ENCODE measurements at places on chromosomes 4 and X.

- no peak for DNase-seq
Observed at GRCh38 chr4:185532293-185532692, 3.0 kb downstream of the PDLIM3 start.

- DNase-seq, result no peak
Observed at GRCh38 chr4:182338063-182338462, 94.9 kb downstream of the TENM3 start.

- DNase-seq, result peak; percentile 23
Observed at GRCh38 chrX:135463937-135464336, 42.2 kb downstream of the SMIM10L2A start.

GRCh38 chrX:97016106-97016505 is 132.4 kb downstream of the RPA4 start:
- no peak for DNase-seq

DNA sequence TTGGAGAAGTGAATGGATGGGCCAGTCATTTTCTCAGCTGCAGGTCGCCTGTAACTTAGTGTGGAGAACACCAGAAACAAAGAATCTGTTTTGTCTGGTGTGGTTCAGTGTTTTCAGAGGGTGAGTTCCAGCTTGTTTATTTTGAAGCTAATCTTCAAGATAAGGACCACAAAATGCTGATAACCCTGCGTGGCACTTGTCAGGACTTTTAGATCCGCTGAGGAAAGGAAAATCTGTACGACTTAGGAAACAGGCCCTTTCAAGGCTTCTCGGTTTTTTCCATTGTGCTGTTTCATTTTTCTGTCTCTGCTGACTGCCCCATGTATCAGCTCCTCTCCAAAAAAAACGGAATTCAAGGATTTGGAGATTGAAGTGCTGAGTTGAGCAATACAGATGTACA is 8.7 kb upstream of the ANAPC4 start:
- no peak for DNase-seq

- no peak for DNase-seq
Observed at GRCh38 chrX:151973851-151974335, 583 bp downstream of the GABRE start.

DNA sequence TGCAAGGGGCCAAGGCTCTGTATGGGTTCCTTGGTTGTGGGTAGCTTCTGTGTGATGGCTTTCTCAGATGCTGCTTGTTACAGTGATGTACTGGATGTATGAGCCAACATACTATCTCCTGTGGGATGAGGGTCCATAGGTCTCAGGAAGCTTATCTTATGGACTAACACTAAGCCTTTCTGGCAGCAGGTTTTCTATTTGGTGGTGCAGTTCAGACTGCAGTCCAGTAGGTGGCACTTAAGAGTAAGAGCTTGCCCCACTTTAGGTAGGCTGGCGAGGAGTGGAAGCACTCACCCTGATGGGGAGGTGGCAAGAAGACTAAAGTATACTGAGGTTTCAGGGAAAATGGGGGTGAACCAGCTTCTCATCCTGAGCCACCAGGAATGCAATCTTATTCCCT is 306.7 kb upstream of the MAOA start:
- DNase-seq, result peak; percentile 2

DNA sequence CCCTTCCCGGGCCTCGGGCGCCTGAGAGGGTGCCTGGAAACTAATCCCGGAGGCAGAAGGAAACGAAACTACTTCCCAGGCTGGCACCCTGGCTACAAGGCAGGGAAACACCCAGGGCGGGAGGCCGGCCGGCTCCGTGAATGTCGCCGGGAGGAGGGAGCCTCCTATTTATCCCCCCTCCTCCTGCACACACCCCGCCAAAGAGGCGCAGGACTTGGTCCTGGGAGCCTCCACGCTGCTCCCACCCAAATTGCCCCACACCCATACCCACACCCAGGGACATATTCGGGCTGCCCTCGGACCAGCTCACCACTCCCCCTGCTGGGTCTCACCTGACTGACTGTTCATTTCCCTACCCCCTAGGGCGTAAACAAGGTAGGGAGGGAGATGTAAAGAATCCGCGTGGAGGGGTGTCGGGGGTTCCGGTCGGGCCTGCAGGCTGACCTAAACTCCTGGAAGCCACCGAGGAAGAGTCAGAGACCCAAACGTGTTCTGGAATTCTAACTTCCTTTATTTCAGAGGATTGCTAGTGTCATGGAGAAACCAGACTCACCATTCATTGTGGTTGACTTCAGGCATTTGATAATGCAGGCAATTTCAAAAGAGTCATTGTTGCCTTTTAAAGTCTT is at the start of gene BTC:
TSS of gene BTC (minus strand) at position 142 of the 629 bp plus-strand sequence. CDS start 198 bp downstream, outside the sequence.
- no peak for DNase-seq

DNA sequence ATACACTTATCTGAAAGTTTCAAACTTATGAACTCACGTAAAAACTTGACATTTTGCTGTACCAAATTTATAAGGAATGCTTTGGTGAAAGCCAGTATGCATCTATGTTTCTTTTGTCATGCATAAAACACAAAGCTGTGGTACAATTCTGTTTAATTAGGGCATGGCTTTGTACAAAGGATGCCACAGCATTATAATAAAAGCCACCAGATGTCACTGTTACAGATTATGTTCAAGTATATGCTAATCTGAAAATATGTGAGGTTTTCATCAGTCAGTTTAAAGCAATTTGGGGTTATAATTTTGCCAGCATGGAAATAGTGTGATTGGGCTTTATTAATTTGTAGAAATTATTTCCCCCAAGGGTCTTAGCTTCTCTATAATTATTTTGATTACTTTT is 69.0 kb downstream of the ATOH1 start:
- DNase-seq, result no peak

GRCh38 chr4:7255996-7256395 is 63.7 kb downstream of the SORCS2 start:
- no peak for DNase-seq

GRCh38 chr4:112377171-112377570 is 80.0 kb downstream of the ALPK1 start:
- DNase-seq, result no peak

DNA sequence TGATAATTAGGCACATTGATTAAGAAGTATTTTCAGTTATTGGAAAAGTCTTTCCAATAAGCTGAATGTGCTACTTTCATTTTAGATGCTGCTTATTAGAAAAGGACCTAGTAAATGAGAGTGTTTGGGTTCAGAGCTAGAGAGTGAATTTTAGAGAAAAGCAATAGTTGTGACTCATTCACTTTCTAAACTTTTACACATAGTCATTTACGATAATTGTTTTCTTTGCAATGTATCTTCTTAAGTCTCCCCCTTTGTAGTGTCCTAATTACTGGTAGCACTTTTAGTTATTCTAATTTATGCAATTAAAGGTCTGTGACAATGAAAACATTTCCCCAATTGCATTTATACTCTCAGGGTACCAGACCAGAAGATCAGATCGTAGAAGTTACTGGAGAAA is 1.3 kb downstream of the IL21 start:
- no peak for DNase-seq

- no peak for DNase-seq
Observed at GRCh38 chr4:53931461-53931961, 132.9 kb downstream of the CHIC2 start.

DNA sequence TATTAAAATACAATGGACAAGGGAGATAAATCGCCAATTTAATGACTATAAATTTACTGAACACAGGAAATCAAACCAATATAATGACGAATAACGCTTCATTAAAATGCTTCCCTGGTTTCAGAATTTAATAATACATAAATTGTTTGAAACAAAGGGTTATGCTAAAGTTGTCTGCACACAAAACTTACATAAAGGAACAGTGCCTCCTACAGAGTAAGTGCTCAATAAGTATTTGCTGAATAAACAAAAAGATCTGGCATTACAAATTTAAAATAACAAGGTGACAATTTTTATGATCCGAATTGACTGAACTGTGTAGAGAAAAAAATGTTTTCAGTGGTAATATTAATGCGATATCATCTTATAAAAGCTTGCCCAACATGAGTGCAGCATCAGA is 69.6 kb downstream of the NOCT start:
- DNase-seq, result peak; percentile 37

DNA sequence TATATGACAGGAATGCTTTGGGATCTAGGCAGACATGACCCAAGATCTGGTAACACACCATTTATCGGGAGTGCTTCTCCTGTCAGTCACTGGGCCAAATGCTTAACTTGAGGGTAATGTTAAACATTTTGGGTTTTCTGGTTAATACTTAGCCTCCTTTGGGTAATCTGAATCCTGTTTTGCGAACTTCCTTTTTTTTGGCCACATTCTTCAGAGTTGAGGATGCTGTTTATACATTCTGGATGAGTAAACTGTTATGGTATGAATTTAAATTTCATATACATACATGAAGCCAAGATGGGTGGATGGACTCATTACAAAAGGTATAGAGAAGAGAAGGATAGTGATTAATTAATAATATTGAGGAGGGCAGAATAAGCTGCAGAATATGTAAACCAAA is 36.1 kb downstream of the MID1IP1 start:
- no peak for DNase-seq

GRCh38 chr4:52915191-52915590 is 53.1 kb downstream of the RASL11B start:
- DNase-seq, result no peak

DNA sequence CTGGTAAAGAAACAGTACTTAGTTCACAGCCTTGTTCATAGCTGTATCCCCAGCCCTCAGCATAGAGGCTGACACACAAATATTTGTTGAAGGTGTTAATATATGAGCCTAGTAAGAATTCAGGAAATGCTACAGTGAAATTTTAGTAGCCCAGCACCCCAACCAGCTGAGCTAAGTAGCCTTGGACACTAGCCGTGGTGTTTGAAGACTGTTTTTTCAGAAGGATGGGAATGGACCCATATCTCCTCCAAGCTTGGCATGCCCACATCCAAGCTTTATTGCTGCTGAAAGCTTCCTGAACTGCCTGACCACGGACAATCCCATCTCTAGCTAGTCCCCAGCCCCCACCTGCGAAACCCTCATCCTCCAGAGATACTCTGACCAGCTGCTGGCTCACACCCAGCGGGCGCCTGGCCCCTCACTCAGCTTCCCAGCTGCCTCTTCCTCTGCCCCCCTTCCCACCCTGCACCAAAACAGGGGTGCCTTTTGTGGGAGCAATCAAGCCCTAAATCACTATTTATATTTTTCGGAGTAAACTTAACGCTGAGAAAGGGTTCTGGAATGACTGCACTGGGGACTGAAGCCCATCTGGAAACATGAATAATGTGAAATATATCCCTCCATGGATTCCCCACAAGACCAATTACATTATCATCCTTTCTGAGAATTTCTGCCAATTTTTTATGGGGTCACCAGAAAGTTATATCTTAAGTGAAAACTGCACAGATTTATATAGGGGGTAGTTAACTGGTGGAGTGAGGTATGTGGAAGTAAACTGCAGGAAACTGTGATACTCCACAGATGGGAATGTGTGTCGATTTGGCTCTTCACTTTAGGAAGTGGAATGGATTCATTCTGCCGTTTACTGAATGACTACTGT is 41.1 kb upstream of the CBR4 start:
- no peak for DNase-seq

DNA sequence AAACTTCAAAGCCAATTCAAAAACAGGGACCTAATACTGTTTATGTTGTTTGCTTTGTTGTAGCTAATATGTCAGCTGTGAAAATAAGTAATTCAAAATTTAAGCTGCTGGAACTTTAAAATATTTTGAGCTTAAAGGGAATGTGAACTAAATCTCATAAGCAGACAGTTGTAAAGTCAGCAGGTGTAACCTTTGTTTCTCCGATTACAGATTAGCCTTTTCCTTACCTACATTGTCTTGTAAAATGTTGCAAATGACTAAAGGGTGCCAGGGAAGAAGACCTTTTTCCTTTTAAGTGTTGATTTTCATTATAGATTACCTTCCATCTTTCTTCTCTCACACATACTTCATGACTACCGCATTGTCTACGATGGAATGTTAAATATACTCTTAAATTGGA is 405.1 kb downstream of the KCNIP4 start:
- no peak for DNase-seq

DNA sequence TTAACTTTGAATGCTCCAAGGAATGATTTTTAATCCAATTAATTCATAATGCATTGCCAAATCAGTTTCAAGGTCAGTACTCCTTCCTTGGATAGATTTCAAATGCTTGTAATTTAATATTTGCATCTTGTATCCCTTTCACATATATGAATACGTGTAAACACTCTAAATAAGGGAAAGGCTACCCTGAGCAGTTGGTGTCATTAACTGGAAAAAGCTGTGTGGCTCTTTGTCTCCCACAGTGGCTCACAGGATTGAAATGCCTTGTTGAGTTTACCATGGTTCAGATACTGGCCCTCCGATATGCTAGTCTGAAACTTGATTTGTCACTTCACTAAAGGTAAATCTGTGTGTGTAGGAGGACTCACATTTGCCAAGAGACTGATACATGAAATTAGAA is 16.7 kb upstream of the ACOT9 start:
- no peak for DNase-seq

- no peak for DNase-seq
Observed at GRCh38 chr4:165016971-165017370, 14.8 kb upstream of the TRIM60 start.

GRCh38 chr4:26622913-26623312 is 39.0 kb downstream of the TBC1D19 start:
- DNase-seq, result no peak

GRCh38 chrX:1899841-1900240 is 285.0 kb downstream of the ASMT start:
- no peak for DNase-seq

DNA sequence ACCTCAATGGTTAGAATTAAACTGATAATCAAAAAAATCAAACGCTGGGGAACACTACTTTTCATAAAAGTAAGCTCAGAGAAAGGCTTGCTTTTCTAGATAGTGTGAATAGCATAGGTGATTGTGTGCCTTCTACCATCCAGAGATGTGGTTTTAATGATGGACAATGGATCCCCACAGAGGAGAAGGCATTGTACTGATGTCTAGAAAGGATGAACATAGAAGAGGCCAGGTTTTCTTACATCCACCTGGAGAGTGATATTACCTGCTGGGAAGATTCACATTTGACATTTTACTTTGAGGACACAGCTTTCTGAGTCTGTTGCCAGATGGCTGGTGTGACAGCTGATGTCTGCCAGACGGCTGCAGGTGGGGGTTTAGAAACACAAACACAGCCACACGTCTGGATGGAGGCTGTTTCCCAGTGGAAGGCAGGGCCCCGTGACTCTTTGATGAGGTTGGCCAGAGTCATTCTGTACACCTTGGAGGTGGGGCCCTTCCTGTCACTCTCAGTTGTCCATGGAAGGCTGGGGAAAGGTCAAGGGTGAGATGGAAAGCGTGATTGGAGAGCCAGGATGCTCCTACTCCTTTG is 114.4 kb downstream of the PSAPL1 start:
- no peak for DNase-seq

DNA sequence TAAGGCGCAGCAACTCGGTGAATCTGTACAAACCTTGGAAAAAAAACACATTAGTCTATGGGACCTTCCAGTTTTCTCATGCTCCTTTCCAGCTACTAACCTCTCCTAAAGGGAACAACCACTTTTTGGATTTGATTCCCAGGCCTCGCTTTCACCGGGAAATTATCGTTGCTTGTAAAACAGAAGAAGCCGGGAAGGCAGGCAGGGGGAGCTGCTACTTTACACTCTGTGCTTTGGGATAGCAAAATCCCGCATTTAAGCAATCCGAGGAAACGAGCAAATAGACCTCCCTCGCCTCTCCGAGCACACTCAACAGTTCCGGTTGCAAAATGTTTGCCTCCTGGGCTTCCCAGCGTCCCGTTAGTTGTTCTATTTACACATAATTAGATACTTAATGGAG is 1.2 kb downstream of the CD38 start:
- no peak for DNase-seq

- DNase-seq, result no peak
Observed at GRCh38 chr4:14835708-14836425, 166.4 kb upstream of the CPEB2 start.
